ENCODE measurements at places on chromosomes 7 and 10. TPM values are rescaled to one million over a fixed set of nuclear protein-coding genes. Genes with fewer than 3 reads are reported as not detected.

Gene CYP3A4
- not detected for total RNA-seq

Gene ANKRD16
- 9.1 TPM for total RNA-seq

Gene LBX1
- not detected for total RNA-seq

Gene RBM20
- 0.66 TPM for total RNA-seq

Gene CFAP69
- total RNA-seq, result 6.1 TPM

Gene SPDYE6
- total RNA-seq, result not detected

Gene PANK1
- total RNA-seq, result 2.5 TPM

Gene AOC1
- not detected for total RNA-seq

Gene PNLIP
- not detected for total RNA-seq

Gene HYAL4
- not detected for total RNA-seq

Gene ACSM6
- total RNA-seq, result not detected

Gene AKR1C8
- total RNA-seq, result not detected

Gene ZNF487
- 5.2 TPM for total RNA-seq

Gene GTF2IRD1
- 4.4 TPM for total RNA-seq

Gene LRMDA
- 4.6 TPM for total RNA-seq

Gene CLCN1
- not detected for total RNA-seq

Gene WDR86
- 0.26 TPM for total RNA-seq

Gene HECW1
- total RNA-seq, result under 0.01 TPM

Gene AGBL3
- 1.6 TPM for total RNA-seq

Gene ATP6V0A4
- total RNA-seq, result not detected

Gene CCDC172
- total RNA-seq, result not detected

Gene VGF
- not detected for total RNA-seq

Gene GDF2
- not detected for total RNA-seq

Gene CYP26C1
- 0.06 TPM for total RNA-seq

Gene TFPI2
- total RNA-seq, result 338 TPM

Gene NYAP1
- total RNA-seq, result 0.13 TPM

Gene KBTBD2
- total RNA-seq, result 36.6 TPM

Gene IPMK
- total RNA-seq, result 3.2 TPM

Gene RTKN2
- total RNA-seq, result 2.9 TPM

Gene GIMAP7
- total RNA-seq, result 1.8 TPM

Gene LRRC17
- total RNA-seq, result 207 TPM

Gene PTPRZ1
- not detected for total RNA-seq

Gene SFRP5
- not detected for total RNA-seq

Gene MKRN1
- 71.4 TPM for total RNA-seq

Gene TMEM140
- total RNA-seq, result 18.8 TPM

Gene AGR2
- total RNA-seq, result not detected

Gene TMEM184A
- not detected for total RNA-seq

Gene CPVL
- total RNA-seq, result 0.13 TPM

Gene FBH1
- 109 TPM for total RNA-seq
